G401 (cell line): ENCODE measurements at places on chromosomes 6 and 20. TPM values are rescaled to one million over a fixed set of nuclear protein-coding genes. Genes with fewer than 3 reads are reported as not detected.

The HFE gene
- 2.3 and 8.0 TPM in 2 replicates for total RNA-seq

The TGM2 gene
- 13.1 and 23.4 TPM in 2 replicates for total RNA-seq

DNA sequence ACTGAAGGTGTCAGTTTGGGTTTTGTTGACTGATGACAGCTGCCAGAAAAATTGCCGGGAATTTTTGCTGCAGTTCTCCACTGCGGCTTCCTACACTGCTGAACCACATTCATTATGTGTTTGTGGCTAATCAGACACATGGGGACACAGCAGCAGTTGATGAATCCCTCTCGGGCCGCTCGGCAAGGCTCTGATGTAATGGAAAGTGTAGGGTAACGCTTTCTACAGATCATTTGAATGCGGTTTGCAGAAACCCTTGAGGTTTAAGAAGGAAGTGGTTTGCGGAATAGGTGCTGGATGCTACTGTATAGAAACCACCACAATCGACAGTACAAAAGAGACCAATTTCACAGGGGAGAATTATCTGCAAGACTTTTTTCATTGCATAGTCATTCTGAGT, 138.7 kb upstream of the SASH1 start:
- no peak for DNase-seq

DNA sequence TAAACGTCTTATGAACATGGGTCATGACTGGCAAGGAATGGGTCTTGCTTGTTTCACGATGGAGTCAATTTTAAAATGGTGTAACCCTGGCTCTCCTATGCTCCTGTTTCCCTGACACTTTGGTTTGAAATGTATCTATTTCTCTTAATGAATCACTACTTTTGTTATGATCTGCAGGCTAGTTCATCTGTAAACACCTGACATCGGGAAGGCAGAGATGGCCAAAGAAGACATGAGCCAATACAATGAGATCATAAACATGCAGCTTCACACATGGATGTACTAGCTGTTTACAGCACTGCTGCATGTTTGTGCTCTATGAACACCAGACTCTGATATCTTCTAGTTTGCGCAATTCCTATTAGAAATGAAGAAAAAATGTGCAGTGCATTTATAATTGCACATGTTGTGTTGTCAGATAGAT, 11.0 kb upstream of the RAD21L1 start:
- DNase-seq: no peak

DNA sequence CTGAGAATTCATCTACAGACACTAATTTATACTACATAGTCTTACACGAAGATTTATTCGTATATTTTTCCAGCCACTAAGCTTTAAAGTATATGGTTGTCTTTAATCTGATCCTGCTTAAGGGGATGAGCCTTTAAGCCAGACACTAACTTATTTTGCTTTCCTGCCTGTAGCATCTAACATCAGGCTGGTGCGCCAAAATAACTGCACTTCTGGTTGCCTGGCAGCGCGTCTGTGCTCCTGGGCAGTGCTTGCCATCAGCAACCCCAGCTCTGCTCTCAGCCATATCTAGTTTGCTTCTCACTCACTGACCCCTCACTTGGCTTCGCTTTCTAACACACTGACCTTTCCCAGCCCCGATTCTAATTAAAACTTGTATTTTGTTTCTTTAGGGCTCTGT, 21.8 kb downstream of the HMGCLL1 start:
- DNase-seq: no peak

The MCCD1 gene
- total RNA-seq: 2.1 TPM in 1 of 2 replicates, not detected in the other

- DNase-seq: peak; percentile 90
These were observed 60.2 kb downstream of the EZR start for GRCh38 chr6:158758941-158759479.

DNA sequence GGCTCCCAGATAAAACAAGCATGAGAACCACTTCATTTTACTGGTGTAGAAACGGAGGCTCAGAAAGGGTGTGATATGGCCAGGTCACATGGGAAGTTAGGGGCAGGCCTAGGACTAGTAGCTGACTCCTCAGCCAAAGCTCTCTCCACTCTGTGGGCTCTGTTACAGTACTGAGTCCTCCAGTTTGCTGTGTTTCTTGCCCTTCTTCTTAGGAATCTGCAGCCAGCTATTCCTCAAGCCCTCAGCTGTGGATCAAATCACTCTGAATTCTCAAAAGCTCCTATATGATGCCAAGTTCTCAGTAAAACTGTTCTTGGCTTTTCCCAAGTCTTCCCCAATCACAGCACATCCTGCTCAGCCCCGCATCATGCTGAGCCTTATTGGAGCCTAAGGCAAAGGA, 42.5 kb upstream of the ADGRF1 start:
- DNase-seq: no peak

The HLA-DMB gene
- total RNA-seq: 3.2 and 8.0 TPM in 2 replicates

GRCh38 chr6:80472271-80472670, 365.8 kb downstream of the BCKDHB start:
- no peak for DNase-seq

DNA sequence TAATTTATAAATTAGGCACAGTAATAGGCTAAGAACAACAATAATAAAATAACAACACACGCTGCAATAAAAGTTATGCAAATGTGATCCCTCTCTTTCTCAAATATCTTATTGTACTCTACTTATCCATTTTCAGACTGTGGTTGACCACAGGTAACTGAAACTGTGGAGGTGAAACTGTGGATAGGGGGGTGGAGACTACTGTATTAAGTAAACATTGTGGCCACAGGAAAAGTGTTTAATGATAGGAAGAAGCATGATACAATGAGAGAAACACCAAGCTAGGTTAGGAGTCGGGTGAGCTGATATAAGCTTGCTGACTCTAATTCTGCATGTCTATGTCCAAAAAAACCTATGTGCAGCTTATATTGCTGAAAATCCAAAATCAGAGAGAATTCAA, 23.0 kb downstream of the NHLRC1 start:
- DNase-seq: no peak

- no peak for DNase-seq
These were observed 121.4 kb upstream of the DST start for GRCh38 chr6:56764081-56764566.

GRCh38 chr20:9330151-9330550, 184.2 kb upstream of the LAMP5 start:
- no peak for DNase-seq

The CCND3 gene
- total RNA-seq: 28.2 and 37.3 TPM in 2 replicates

GRCh38 chr6:13334953-13335352, 6.6 kb upstream of the TBC1D7 start:
- DNase-seq: no peak

GRCh38 chr6:35042031-35042815, 98.9 kb downstream of the TCP11 start:
- no peak for DNase-seq

DNA sequence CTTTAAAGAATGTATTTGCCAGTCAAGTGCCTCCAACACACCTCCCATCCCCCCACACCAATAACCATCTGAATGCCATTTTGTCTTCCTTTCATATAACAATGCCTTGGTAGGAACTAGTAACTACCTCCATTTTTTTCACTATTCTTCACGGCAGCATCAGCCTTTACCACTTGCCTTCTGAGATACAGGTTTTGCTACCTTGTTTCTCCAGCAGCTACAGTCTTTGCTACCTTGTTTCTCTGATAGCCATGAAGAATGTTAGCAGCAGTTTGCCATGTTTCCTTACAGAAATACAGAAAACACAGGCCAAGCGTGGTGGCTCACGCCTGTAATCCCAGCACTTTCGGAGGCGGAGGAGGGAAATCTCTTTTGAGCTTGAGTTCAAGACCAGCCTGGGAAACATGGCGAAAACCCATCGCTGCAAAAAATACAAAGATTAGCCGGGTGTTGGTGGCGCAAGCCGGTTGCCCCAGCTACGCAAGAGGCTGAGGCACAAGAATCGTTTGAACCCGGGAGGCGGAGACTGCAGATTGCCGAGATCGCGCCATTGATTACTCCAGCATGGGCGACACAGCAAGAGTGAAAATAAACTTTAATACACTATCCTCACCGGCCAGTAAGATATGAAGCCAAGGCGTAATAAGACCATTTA, 100.9 kb downstream of the HFE start:
- peak; percentile 44 for DNase-seq

The ZNF311 gene
- total RNA-seq: not detected in 2 replicates

The UNC5CL gene
- total RNA-seq: 0.71 TPM in 1 of 2 replicates, not detected in the other

The CST4 gene
- not detected in 2 replicates for total RNA-seq

The SYCP2 gene
- total RNA-seq: 5.0 and 8.6 TPM in 2 replicates

The SYNCRIP gene
- 54.3 and 69.6 TPM in 2 replicates for total RNA-seq

GRCh38 chr20:11917663-11918062, at the start of gene BTBD3:
Gene BTBD3 (plus strand): TSS chr20:11917893. CDS start chr20:11918276, 383 bp downstream.
- peak; percentile 98 for DNase-seq

DNA sequence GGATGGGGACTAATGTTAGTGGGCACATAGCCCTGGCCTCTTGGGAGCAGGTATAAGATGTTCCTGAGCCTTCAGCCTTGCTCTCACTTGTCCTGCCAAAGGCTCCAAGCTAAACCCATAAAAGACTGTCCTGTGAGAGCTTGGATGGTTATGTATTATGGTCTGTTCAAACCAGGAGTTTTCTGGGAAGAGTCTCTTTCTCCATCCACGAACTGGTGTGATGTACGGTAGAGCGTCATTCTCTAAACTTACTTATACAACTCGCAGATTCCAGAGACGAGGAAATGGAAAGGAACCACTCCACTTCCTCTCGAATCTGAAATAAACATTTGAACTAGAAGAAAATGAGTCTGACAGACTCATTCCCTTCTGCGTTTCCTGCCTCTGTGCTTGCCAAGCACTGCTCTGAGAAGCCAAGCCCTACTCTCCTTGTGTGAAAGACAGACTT, 5.3 kb downstream of the SOBP start:
- peak; percentile 49 for DNase-seq

The COL9A1 gene
- total RNA-seq: 16.5 and 24.1 TPM in 2 replicates

GRCh38 chr6:166635013-166635970, 8.2 kb upstream of the RPS6KA2 start:
- no peak for DNase-seq

DNA sequence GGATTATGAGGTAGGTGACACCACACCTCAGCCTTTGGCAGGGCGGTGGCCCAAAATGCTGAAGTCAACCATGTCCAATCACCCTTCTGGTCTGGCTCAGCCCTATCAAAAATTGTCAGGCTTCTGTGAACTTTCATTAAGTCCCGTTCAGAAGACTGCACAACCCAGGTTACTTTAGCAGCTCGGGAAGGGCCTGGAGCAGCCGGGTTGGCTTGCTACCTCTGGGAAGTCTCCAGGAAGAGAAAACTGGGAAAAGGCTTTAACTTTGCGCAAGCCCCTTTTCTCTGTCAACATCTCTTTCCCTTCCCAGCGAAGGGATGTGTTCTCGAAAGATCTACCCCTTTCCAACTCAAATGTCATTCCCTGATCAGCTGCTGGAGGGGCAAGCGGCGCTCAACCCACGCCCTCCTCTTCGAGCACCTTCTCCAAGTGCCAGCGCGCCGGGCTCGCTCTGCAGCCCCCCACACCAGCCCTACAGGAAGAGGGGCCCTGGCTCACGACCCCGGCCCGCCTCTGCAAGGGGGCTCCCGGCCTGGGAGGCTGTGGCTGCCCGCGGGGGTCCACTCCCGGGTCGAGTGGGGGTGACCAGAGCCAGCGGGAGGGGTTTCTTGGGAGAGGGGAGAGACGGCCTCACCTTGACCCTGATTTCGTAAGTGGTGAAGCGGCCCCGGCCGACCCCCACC, 573 bp downstream of the SNX3 start:
- DNase-seq: peak; percentile 60

DNA sequence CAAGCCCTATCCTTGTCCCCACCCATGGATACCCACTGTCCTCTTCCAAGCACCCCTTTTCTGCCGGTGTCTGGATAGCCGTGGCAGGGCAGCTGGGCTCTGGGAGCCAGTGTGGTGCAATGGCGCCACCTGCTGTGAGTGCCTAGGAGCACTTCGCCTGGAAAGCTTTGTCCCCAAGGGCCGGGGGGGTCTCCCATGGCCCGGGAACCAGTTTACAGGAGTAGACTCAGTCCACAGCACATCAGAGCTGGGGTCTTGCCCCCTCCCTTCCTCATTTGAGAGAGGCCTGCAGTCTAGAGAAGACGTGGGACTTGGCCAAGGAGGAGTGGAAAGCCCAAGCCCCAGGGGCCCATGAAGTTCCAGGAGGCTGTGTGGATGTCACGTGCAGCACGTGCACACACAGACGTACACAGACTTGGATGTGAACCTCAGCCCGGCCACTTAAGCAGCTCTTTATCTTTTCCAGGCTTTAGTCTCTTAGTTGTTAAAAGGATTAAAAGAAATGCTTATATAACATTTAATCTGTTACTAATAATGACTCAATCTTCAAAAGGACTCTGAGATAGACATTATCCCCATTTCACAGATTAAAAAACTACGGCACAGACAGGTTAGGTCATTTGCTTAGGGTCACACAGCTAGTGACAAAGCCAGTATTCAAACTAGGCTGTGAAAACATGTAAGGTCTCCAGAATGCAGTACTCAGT, 40.9 kb upstream of the CDH22 start:
- peak; percentile 85 for DNase-seq

The EYA2 gene
- not detected in 2 replicates for total RNA-seq

GRCh38 chr20:2234598-2235191, 61.1 kb upstream of the TGM3 start:
- DNase-seq: no peak

DNA sequence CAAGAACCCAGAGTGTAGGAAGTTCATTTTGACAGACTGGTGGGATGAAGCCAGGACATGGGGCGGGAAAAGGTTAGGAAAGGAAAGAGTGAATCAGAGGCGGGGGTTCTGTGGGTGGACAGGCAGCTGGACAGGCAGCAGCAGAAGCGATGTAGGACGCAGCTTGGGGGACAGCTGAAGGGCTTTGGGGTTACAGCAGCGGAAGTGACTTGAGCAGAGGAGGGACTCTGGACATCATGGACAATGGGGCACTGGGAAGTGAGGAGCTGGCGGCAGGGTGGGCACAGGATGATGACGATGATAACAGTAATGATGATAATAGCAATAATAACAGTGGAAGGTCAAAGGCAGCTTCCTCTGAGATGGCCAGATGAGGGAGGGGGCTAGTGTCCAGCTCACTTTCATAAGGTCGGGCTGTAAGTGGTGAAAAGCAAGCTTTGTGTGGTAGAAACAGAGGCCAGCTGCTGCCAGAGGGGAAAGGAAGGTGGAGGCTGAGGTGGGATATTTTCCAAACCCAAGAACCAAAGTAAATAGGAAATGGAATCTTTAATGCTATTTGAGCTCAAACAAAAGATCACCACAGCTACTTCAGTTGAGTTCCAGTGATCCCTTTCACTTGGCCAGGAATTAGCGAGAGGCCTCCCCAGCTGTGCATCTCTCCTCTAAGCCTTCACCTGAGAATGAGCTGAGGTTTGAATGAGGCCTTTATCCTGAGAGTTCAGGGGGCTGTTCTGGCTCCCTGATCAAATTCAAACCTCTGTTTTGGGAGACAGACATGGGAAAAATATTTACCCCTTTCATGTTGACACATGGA, 433.5 kb downstream of the DHX35 start:
- no peak for DNase-seq

GRCh38 chr20:59902470-59902869, 31.0 kb downstream of the SYCP2 start:
- DNase-seq: no peak

DNA sequence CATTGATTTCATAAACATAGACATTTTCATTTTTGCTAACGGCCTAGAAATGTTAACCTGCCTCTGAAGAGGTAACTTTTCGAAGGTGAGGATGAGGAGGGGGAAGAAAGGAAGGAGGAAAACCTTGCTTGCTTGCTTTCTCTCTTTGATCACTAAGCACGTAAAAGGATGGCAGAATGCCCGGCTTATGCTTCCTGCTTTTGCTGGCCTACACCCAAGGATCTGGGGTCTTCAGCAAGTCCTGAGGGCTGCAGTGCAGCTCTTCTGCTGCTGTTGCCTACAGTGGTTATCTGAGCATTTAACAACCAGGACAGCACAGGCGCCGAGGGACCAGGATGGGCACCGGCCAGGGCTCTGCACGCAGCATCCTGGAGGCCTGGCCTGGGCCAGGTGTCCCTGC, 150.8 kb upstream of the TAB2 start:
- DNase-seq: no peak

- no peak for DNase-seq
These were observed 528.9 kb downstream of the MAFB start for GRCh38 chr20:40160097-40160550.
